ENCODE measurements at places on chromosomes 16 and 17.

GRCh38 chr16:75244844-75245758 is 6.3 kb downstream of the BCAR1 start:
- peak; percentile 98 for DNase-seq

DNA sequence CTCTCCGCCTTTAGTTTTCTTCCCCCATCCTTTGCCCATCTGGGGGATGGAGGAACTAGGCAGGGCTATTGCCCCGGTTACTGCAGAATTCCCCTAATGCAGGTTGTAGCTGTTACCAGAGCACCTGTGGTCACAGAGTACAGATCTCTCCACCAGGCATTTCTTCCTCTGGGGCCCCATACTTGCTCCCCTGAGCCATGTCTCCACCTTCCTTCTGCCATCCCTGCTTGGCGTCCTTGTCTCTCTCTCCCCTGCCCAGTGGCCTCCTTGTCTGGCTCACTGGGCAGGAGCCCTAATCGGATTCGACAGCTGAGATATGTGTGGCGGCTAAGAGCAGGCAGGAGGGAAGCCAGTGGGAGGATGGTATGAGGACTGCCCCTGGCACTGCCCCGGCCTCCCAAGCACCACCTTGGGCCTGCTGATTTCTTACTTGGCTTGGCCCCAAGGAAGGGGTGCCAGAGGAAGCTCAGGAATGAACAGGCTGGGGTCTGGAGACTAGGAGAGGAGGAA is 2.0 kb downstream of the RARA start:
- no peak for DNase-seq

DNA sequence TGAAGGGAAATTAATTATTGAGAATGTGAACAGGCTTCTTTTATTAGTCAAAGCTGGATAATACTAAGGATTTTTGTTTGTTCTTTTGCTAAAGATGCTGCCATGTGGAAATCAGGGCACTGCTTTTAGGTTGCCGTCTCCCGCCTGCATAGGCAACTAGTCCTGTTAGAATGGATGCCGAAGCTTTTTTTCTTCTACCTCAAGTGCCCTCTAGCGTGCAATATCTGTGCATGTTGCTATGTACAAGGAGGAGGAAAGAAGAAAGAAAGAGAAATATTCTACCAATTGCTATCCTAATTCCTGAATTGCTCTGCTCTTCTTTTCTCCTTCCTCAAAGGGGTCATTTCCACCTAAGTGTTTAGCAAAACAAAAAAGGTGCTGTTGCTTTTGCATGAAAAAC is 5.2 kb upstream of the CDH8 start:
- DNase-seq, result peak; percentile 73

DNA sequence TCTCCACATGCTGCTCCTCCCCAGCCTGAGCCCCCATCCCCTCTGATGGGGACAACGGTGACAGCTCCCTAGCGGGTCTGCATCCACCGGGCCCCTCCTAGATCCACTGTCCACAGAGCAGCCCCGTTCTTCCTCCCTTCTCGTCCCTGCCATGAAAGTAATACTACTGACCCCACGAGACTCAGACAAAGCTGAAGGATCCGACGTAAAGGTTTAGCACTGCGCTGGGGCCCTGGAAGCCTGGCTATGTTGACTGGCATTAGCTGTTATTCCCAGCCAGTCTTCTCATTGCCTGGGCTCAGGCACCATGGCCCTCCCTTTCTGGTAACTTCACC is 30.7 kb downstream of the VAC14 start:
- DNase-seq, result no peak

- DNase-seq, result no peak
Observed at GRCh38 chr17:30571921-30572320, 94.7 kb downstream of the GOSR1 start.

DNA sequence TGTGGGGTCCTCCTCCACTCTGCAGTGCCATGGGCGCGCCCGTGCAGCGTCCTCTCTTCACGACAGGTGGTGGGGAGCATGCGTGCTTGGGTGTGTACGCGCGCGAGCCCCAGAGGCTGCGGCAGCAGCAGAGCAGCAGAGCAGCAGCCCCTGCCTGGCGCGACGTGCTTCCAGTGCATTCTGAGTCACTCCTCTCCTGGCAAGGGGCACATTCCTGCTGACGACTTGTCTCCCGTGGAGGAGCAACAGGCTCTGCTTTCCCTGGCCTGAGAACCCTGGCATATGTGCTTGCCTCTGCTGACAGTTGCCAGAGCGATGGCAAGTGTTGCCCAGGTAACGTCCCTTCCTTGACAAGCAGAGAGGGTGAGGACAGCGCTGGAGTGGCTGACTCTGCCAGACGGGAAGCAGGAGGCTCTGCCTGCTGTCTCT is 133.8 kb upstream of the PLCG2 start:
- DNase-seq, result peak; percentile 85

- DNase-seq, result no peak
Observed at GRCh38 chr17:54760836-54761235, 139.8 kb upstream of the TOM1L1 start.

GRCh38 chr17:48731355-48731754 is 2.8 kb upstream of the HOXB13 start:
- no peak for DNase-seq

DNA sequence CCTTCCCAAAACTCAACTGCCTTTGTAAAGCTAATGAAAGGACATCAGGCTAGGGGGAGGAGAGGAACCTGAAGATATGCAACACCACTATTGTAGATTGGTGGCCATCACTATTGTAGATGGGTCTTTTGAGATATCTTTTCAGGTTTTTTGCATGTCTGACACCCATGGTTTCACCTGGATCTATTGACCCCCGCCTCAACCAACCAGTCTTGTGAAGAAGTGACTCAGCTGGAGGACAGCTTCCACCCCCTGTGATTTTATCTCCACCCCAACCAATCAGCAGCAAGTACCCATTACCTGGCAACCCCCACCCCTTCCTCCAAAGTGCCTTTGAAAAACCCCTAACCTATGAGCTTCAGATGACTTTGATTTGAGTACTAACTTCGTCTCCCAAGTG is 382.6 kb upstream of the GOT2 start:
- peak; percentile 89 for DNase-seq

DNA sequence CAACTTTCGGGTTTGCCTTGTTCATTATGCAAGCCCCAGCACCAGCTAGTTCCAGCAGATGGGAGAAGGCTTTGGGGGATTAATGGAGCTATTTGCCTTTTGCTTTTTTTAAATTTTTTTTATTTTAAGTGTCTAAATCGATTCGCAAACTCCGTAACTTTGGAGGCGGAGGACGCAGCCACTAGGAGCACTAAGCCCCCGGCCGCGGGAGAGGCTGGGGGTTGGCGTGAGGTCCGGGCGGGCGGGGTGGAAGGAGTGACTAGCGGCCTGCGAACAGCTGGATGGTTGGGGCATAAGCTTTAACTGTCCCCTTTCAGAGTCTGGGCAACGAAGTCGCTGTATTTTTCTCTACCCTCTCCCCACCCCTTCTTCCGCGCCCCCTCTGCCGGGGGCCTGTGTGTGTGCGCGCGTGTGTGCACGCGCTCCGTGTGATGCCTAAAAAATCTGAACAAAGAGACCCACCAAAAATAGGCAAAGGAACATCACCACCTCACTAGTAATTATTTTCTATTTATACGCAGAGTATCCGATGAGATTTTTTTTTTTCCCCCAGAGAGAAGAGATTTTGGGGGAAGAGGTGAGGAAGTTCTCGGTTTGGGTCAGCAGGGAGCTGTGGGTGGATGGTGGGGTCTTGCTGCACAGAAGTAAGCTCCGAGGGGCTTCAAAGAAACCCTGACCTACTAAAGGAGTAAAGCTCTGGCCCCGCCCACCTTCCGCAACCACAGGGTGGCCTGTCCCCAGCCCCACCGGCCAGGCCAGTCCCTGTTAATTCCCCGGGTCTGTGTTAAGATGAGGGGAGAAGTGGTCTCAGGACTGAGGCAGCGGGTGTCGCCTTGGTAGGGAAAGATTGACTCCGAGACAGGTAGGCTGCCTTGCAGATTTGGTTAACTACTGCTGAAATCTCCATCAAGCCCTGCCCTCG is 2.3 kb downstream of the SHISA9 start:
- DNase-seq, result peak; percentile 53

GRCh38 chr17:55332296-55333041 is 67.7 kb downstream of the HLF start:
- no peak for DNase-seq

GRCh38 chr17:74041869-74042640 is 161.4 kb upstream of the RPL38 start:
- DNase-seq, result no peak

DNA sequence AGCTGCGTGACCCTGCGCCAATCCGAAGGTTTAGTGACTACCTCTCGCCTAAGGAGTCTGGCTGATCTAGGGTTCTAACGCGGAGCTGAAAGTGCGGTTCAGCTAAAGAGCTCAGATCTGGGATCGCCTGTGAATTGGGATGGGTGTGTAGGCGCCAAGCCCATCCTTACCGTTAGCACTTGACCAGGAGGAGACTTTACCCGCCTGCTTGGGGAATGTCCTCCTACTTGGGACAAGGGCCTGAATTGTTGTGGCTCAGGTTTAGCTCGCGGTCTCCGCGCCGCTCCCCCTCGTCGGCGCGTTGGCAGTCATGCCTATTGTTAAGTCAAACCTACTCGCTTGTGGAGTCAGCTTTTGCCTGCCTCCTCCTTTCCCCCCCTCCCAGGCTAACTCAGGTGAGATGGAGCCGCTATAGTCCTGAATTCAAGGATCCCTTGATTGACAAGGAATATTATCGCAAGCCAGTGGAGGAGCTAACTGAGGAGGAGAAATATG is 480 bp downstream of the MRPS7 start:
- DNase-seq, result peak; percentile 72

DNA sequence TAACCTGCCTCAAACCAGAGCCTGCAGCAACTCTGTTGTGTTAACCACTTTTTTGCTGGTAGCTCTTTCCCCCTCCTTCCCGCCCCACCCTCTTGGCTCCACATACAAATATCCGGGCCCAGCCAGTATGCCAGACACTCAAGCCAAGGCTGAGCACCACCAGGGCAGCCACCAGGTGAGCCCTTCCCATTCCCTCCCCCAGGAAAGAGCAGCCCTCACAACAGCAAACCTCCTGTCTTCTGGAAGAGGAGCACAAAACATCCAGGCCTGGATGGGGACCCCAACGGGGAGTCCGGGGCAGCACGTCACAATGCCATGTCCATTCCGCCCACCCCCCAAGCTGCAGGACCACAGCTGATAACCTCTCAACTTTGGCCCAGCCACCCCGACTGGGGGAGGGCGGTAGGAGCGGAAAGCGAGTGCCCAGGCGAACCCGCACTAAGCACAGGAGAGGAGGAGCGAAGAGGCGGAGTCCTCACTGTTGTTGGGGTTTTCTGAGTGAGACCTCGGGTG is 757 bp downstream of the ORMDL3 start:
- DNase-seq, result peak; percentile 65

DNA sequence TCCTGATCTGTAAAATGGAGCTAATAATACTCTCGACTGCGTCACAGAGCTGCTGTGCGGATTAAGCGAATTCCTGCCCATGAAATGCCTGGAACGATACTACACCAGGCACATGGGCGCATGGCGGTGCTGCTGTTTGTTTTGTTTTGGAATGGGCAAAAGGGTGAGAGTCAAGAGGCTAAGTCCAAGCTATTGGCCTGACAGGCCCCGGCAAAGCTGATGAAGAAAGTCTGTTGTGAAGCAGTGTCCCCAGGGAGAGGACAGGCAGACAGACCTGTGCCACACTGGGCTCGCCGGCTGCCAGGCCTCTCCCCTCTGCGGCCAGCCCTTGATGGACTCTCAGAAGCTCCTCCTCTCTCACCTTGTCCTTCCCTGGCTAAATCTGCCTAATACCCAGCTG is 31.3 kb upstream of the RASD1 start:
- DNase-seq, result no peak

GRCh38 chr16:89401641-89402445 is 88.5 kb downstream of the ANKRD11 start:
- no peak for DNase-seq

DNA sequence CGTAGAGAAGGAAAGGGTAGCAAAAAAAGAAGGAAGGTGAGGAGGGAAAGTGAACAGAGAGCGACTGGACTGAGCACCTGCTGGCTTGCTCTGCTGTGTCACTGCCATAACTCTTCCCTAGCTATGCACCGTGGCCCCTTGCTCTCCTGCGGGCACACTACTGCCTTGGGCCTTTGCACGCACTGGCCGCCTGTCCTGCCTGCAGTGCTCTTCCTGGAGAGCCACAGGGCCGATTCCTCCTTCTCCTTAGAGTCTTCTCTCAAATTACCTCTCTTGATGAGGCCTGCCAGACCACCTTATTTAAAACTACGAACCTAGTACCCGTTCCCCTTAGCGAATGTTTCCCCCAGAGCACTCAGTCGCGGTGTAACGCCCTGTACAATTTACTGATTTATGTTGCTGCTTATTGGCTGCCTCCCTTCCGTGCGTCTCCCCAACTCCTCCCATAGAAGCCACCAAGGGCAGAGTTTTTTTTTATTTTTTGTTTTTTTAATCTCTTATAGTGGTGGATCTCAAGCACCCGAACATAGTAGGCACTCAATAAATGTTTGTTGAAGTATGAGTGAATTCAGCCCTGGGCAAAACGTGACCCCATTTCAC is 70.3 kb downstream of the RAI1 start:
- DNase-seq, result no peak

GRCh38 chr17:76217081-76217480 is 23.2 kb downstream of the RNF157 start:
- no peak for DNase-seq

- DNase-seq, result no peak
Observed at GRCh38 chr17:74763565-74764387, 12.4 kb downstream of the NAT9 start.

- DNase-seq, result no peak
Observed at GRCh38 chr16:1590930-1591705, 20.8 kb downstream of the IFT140 start.

DNA sequence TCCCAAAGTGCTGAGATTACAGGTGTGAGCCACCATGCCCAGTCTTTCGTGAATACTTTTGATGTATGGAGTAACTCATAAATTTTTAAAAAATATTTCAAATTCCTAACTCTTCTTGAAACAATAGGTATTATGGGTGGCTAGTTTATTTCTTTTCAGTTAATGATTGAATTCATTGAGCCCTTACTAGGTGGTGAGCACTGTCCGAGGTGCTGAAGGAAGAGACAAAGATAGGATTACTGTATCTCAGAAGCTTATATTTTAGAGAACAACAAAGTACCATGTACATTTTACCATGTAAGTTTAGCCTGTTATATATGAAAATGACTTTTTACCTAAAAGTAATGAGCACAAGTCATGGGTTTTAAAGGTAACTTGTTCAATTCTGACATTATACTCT is 418.3 kb downstream of the NPIPA7 start:
- DNase-seq, result peak; percentile 35
